IMR-90 (cell line): ENCODE measurements at places on chromosomes 3 and 15.

- DNase-seq, result no peak
Measured at GRCh38 chr3:183117056-183117455, 17.8 kb upstream of the MCCC1 start.

DNA sequence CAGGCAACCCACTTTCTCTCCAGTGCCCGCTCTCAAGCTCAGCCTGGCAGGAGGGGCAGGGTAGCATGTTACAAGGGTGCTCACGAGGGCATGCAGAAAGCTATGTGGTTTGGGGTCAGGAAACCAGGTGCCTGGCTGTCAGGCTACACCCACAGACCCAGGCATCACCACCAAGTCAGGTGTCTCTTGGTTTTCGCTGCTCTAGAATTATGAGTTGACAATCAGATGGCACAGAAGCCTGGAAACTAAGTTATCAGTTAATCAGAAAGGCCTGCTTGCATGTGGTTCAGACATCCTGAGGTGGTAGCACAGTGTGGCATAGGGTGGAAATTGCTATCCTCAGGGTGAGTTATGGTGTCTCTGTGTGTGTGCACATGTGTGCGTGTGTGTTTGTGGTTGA lies 16.2 kb upstream of the CCR9 start:
- no peak for DNase-seq

DNA sequence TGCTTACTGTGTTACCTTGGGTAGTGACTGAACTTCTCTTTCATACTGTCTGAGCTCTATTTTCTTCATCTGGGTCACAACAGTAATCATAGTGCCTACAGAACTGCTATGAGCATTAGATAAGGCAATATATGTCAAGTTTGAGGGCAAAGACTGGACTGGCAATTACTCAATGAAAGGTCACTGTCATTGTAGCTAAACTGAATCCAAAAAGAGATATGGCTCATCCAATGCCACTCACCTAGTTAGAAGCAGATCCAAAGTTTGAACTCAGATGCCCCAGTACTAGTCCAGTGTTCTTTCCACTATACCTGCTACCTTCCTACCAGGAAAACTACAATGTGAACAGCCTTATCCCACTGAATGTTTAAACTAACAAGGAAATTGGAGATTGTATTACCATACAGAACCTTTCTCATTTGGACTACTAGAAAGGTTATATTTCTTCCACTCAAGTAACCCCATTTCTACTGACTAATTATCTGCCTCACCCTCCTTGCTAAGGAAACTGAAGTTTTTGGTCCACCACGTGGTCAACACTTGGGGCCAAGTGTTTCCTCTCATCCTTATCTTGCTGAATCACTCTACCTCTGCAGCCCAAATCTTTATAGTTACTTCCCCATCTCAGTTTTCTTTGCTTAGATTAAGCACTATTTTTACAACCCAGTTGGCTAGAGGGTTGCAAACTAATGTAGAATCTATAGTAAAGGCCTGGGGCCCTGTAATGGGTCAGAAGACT lies 202.3 kb upstream of the LPP start:
- DNase-seq, result peak; percentile 11

DNA sequence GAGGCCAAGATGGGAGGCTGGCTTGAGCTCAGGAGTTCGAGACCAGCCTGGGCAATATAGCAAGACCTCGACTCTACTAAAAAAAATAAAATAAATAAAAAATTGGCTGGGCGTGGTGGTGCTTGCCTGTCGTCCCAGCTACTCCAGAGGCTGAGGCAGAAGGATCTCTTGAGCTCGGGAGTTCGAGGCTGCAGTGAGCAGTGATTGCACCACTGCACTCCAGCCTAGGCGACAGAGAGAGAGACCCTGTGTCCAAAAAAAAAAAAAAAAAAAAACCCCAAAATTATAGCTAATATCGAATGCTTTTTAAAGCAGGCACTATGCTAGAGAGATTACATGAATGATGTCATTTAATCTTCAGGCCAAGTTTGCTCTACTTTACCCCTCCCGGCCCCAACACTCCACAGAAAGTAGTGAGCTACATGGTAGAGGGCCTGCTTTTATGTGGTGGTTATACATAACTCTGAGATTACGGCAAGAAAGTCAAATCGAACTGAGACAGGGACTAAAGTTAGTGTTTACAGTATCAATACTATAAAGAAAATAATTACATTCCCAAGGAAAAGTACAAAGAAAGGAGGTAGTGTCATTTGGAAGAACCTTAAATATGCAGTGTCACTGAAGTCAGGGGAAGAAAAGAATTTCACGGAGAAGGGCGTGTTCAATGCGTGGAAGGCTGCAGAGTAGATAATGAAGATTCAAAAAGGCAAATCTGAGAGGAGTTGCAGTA lies 1.1 kb downstream of the ADPGK start:
- DNase-seq, result no peak

- no peak for DNase-seq
Measured at GRCh38 chr3:8503871-8504610, 2.4 kb downstream of the LMCD1 start.

DNA sequence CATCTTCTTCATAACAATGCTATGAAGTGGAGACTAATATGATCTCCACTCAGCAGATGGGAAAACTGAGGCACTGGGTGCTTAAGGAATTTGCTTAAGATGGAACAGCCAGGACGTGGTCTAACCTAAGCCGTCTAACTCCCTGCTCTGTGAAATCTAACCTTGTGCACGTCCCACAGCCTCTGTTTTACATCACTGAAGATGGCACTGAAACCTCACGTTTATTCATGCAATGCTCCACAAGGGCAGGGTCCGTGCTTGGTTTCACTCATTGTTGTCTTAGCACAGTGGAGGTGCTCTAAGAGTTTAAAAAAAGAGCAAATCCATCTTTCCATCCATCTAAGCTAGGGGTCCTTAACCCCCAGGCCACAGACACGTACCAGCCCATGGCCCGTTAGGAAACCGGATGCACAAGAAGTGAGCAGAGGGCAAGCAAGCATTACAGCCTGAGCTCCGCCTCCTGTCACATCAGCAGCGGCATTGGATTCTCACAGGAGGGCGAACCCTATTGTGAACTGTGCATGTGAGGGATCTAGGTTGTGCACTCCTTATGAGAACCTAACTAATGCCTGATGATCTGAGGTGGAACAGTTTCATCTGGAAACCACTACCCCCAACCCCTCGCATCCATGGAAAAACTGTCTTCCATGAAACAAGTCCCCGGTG lies 118.0 kb downstream of the FOXP1 start:
- DNase-seq, result no peak

DNA sequence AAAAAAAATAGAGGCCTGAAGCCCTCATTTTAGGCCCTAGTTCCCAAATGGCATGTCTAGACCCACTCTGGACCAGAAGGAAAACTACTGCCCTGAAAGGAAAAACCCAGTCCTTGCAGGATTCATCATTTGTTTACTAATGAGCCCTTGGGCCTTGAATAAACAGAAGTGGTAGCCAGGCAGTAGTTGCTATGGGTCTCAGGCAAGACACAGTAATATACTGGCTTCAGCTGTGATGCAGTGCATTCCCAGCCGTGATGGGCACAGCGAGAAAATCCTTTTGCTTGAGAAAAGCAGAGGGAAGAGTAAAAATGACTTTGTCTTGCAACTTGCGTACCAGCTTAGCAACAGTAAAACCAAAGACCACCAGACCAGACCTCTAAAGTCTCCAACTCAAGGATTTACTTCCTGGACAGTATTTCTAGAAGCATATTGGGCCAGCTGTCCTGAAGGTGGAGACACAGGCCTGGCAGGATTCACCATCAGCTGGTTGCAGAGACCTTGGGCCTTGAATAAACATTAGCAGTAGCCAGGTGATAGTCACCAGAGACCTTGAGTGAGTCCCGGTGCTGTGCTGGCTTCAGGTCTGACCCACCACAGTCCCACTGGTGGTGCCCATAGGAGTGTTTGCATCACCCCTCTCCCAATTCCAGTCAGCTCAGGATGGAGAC lies 208.3 kb upstream of the SLITRK3 start:
- no peak for DNase-seq

DNA sequence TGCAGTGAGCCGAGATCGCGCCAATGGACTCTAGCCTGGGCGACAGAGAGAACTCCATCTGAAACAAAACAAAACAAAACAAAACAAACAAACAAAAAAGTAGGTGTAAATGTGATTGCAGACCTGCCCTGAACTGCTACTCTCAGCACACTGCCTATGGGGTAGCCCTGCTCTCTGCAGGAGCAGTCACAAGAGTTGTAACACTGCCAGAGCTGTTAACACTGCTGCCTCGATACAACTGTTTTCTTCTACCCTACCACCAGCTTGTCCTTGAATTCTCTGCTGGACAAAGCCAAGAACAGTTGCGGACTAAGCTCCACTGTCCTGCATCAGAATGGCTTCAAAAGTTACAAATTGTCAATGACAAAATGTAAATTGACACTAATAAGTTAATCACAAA lies 89.3 kb downstream of the ALCAM start:
- no peak for DNase-seq

DNA sequence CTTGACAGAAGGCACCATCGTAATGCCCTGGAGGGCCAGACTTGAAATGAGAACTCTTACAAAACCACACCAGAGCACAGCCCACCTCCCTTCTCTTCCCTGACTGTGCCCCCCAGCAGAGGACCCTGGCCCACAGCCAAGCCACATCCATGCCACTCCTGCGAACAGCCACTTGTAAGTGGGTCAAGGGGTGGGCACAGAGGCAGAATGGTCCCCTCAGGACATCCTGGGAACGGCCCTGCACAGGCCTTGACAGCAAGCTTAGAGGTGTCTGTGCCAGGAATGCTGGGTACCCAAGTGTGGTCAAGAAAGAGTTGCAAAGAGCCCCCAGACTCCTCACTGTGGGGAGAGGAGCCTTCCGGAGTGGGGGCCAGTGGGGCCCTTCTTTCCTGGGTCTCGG lies 33.3 kb downstream of the HCN4 start:
- DNase-seq, result no peak

DNA sequence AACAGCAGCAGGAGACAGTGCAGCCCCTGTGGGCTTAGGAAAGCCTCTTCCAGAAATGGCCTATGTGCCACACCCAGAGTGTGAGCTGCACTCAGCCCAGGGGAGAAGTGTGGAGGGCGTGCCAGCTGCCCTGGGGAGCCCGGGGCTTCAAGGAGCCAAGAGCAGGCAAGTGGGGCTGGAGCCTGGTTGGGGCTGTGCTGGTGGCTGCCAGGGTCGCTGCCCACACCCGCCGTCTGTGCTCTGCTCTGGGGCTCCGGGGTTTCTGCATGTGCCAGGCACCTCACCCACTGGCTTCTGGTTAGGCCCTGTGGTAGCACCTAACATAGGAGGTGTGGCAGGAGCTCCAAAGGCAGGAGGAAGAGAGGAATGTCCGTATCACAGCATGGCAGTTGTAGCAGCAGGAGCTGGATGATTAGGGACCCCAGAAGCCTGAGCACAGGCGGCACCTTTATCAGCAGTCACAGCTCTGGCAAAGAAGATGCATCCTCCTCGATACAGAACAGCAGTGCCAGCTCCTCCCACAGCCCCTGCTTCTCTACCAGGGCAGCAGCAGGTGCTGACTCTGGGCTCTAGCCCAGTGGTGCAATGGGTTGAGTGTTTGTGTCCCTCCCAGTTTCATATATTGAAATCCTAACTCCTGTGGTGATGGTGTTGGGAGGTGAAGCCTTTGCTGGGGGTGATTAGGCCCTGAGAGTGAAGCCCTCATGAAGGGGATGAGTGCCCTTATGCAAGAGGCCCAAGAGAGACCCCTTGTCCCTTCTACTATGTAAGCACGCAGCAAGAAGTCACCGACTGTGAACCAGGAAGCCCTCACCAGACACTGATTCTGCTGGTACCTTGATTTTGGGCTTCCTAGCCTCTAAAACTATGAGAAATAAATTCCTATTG lies 70.0 kb upstream of the KLF13 start:
- DNase-seq, result no peak

GRCh38 chr15:89553632-89554031 lies 21.6 kb upstream of the TICRR start:
- no peak for DNase-seq

DNA sequence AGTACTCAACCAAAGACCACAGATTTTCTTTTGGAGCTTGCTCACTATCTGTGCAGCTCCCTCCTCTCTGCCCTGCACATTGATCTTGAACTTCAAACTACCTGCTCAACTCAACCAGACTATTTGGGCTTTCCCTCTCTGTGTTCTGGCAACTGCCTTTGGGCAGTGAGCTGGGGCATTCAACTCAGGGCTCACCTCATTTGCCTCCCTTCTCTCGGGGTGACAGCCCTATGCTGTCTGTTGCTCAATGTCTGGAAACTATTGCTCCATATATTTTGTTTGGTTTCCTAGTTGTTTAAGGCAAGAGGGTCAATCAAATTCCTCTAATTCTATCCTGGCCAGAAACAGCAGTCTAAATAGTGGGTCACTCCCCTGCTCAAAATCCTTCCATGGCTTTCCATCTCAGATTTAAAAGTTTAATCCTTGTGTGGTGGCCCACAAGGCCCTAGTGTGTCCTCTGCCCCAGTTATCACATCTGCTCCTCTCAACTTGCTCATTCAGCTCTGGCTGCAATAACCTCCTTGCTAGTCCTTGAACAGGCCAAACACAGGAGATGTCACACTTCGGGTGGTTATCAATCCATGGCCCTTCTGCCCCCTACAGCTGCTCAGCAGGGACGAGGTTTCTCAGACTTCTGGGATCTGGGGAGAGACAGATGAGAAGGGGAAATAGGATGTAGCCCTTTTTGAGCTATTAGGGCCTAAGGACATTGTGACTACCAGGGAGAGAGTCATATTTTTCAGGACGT lies 67.8 kb downstream of the SNRK start:
- no peak for DNase-seq

- DNase-seq, result no peak
Measured at GRCh38 chr3:105493305-105493892, 126.7 kb downstream of the ALCAM start.

DNA sequence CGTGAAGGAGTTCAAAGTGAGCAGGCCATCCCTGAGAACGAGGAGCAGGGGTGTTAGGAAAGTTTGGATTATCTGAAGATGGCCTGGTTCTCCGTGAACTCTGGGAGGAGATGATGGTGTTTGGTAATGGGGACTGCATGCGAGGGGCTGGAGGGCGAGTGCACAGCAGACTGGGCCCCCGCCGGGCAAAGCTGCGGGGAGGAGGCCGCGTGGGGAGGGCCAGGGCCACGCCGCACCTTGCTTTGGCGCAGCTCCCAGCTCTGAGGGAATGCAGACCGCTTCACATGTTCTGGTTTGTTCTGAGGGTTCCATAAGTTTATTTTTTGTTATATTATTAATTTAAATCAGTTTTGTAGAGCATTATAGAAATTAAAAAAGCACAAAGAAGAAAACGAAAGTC lies 22.2 kb downstream of the SLC6A1 start:
- DNase-seq, result no peak

DNA sequence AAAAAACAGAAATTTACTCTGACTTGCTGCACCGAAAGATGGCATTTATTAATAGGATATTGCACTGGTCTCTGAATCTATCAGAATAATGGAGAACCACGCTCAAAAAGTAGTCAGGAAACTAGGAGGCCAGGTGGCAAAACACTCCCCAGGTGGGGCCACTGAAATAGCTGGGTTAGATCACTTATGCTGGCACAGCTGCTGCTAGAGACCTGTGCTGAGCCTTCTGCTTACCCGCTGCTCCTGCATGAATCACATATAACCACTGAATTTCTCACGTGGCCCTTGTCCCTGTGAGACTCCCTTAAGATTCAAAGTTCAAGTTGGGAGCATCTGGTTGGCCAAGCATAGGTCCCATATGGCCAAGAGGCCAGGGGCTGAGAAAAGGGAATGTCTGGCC lies 66.0 kb upstream of the OXTR start:
- DNase-seq, result no peak

- no peak for DNase-seq
Measured at GRCh38 chr3:32821686-32822296, 4.0 kb downstream of the TRIM71 start.

GRCh38 chr15:45022871-45023658 lies at the start of gene SORD:
TSS of gene SORD (plus strand) at chr15:45023195. CDS start at chr15:45023284, 89 bp downstream.
- DNase-seq, result peak; percentile 69
